Glutamatergic neuron (in vitro differentiated cells): ENCODE measurements at places on chromosomes 7 and 10.

DNA sequence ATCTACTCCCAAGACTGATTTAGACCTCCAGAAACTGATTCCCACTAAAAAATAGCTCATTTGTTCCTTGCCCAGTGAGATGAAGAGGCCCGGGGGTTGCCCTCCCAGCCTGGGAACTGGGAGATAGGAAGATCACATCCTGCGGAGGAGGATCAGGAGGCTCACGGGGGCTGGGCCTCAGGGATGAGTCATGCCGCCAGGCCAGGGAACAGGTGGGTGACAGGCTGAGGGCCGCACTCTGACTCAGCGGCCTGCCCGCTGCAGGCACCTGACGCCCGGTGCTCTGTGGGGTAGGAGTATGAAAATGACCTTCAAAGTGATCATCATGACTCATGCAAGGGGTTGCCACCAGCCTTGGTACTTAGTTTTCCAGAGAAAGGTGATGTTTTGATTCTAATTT, 104.5 kb upstream of the ZPBP start:
- peak; percentile 44 for DNase-seq

DNA sequence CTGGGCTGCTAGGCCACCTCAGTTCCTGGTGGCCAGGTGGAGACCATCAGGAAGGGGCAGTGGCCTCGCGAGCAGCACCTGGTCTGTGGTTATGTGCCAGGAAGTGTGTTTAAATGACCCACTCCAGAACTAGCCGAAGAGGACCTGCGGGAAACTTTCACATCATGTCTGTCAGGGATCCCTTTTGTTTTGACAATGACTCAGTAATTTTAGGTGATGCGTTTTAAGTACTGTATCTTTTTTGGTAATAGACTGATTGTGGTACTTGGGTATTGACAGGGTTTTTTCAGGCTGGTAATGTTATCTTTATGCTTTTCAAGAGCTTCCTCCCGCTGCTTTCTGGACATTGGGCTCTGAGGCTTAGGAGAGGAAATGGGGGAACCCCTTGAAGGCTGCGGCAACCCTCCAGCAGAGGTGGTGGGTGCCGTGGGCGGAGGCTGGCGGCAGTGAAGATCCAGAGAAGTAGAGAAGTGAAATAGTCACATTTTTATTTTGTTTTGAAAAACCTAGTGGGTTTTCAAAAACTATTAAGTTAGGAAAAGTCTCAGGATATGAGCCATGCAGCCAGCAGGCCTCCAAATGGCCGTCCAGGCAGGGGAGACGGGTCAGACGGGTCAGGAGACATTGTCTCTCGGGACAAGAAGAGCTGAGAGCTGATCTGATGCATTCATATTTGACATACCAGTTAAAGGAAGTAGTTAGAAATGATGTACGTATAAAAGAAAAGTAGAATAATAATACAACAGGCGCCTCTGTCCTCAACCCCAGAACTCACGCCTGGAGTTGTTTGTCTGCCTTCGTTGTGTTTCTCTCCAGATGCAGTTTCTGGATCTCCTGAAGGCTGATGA, 27.7 kb downstream of the PPP2R2D start:
- DNase-seq, result no peak

DNA sequence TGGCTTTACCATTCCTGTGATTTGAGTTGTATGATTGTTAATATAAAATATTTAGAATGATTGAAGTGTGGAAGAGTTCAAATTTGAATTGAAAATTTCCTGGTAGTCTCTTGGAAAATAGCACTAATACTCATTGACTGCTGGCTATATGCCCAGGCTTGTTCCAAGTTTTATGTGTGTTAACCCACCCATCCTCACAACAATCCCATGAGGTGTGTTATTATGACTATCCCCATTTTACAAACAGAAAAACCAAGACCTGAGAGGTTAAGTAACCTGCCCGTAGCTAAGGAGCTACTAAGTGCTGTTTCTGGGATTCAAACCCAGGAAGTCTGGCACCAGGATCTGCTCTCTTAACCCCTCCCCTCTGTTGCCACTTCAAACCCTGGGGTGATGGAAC, 213.9 kb downstream of the CREB5 start:
- no peak for DNase-seq

GRCh38 chr7:43462836-43463235, 120.1 kb upstream of the STK17A start:
- no peak for DNase-seq

DNA sequence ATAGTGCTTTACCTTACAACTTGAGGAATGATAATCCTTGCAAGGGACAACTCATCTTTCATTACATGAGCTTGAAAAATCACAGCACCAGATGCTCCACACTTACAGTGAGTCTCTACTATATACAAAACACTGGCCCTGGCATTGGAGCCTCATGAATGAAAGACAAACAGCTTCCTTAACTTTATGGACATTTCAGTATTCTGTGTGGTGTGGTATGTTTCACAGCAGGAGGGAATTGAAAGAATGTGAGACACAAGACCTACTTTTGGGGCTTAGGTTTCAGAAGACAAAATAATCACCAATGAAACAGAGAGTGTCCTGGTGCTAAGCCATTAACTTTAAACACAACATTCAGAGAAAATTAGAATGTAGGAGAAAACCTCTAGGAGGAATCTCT, 1249.6 kb downstream of the XPNPEP1 start:
- DNase-seq, result no peak

- DNase-seq, result no peak
These were observed 49.4 kb downstream of the HK1 start for GRCh38 chr10:69327463-69328379.

- no peak for DNase-seq
These were observed 210.6 kb downstream of the TCF7L2 start for GRCh38 chr10:113160641-113161040.

DNA sequence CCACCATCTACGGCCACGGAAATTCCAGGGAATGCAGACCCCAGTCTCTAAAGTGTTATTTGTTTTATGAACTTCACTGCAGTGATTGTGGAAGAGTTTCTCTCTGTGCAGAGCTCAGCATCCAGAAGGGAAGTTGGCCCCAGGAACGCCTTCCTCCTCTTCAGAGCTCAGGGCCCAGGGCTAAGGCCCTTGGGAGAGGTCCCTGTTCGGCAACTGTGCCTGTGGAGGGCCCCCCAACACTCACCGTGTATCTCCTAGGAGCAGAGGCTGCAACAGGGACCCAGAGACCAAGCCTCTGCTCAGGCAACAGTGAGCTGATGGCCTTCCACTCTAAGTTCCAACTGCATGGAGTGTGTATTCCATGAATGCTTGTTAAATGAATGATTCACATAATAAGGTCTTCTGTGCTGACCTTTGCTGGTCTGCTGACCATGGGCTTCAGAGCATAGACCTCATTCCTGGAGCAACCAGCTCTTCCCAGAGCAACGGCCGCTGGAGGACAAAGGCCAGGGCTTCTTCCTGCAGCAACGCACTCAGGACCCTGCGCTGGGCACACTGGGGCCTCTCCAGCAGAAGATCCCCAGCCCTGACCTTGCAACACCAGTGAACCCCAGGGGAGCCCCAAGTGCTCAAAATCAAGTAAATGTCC, 7.7 kb downstream of the DIP2C start:
- DNase-seq, result no peak

DNA sequence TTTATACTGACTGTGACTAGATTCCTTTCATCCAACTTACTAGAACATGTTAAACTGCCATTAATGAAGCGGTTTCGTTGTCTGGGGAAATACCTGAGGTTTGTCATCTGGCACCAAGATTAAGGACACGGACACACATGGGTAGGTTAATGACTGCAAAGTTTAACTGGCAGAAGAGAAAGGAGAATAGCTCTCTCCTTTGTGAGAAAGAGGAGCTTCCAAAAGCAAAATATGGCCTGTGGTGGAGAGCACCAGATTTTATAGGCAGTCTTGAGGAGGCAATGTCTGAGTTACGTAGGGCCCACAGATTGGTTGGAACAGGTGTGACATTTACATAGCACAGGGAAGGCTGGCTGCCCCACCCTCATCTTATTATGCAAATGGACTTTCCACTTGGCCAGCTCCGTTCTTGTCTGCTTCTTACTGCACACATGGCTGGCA, 1193.0 kb upstream of the CELF2 start:
- DNase-seq, result no peak

- DNase-seq, result no peak
These were observed 85.4 kb downstream of the FOXL3 start for GRCh38 chr7:375321-375831.

DNA sequence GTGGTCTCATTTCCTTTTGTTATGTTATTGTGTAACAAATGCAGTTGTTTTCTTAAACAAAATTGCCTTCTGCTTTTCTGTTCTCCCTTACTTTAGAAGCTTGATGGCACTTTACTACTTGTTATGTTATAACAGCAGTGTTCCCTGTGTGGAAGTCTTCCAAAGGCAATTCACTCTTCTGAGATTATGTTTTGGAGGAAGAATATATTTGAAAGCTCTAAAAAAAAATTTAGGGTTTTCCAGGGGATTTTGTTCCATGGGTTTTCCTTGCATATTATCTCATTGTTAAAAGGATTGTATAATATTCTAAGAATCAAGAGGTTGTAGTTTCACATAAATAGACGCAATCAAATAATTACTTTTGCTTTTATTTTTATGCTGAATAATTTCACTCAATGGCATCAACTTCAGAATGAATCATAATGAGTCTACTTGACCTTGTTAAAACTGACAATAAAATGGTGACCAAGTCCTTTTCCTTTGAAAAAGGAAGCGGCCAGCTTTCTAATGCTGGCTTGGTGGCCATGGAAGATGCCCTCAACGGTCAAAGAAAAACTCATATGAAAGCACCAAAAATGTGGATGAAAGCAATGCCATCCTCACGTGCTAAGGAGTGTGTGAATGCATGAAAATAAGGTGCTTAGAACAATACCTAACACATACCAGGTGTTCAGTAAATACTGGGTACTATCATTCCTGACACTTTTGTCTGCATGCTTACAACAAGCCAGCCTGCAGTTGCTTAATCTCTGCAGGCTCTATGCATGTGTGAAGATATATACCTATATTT, 92.4 kb upstream of the KLF6 start:
- no peak for DNase-seq

GRCh38 chr10:101767600-101767945, 8.3 kb downstream of the FGF8 start:
- no peak for DNase-seq

DNA sequence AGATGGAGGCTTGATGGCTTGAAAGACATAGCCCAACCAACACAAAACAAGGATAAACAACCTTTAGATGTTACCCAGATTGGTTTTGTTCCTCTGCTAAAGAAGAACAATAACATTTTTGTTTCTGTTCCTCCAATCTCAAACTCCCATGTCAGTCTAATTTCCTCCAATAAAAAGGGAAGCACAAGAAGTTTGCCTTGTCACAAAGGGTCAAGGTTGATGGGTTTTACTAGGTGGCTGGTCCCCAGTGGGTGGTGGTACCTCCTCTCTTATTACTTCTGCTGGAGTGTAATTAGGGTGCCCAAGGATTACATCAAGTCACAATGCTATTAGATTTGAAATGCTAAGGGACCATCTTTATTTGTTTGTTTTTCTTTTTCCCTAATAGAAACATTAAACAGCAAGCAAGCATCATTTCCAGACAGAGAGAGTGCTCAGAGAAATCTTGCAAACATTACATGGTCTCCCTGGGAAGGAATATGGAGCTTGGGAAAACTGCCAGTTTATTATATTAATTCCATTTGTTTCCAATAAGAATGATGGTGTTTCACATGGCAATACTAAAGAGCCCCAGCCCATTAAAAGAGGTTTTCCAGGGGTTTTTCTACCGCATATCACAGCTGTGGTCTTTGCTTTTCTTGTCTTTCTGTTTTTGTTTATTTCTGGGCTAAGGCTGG, 78.3 kb upstream of the AOAH start:
- no peak for DNase-seq

DNA sequence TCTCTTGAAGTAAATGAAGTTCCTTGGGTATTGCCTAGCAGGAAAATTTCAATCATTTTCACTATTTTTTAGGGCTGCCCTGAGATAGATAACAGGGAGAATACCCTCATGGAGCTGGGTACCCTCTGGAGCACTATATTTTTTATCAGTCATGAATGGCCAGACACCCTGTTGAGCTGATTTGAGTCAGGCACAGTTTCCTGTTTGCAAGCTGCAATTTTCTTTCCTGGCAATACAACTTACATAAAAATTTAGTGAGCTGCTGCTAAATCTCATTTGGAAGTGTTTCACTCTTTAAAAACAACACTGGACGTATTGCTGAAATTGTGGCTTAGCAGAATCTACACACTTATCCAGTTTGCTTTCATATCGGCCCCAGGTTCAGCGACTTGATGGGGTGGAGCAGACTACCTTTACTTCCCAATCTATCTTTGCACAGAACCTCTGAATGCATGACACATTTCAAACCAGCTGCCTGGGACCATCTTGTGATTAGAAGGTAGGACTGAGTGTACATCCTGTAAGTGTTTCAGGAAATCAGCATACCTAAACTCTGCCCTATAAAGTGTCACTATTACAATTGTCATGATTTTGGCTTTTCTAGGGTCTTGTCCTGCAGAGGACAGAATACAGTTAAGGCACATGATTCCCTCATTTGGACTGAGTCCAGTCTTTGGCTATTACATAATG, 125.7 kb upstream of the FAM3C start:
- no peak for DNase-seq

- DNase-seq, result no peak
These were observed 95.7 kb downstream of the ELAPOR2 start for GRCh38 chr7:86963599-86964230.

- no peak for DNase-seq
These were observed 159.3 kb downstream of the TNS3 start for GRCh38 chr7:47422611-47423010.
